Right atrium auricular region (tissue), 2 donors: ENCODE measurements at places on chromosomes 11 and 22. TPM values are rescaled to one million over a fixed set of nuclear protein-coding genes. Genes with fewer than 3 reads are reported as not detected.

The PRRG4 gene
- 2.7 TPM for total RNA-seq

The MEI1 gene
- 15.5 TPM for total RNA-seq

- no peak for DNase-seq
Measured at GRCh38 chr11:116813781-116814471, 9.2 kb downstream of the APOA4 start.

The OR5T1 gene
- total RNA-seq: not detected

DNA sequence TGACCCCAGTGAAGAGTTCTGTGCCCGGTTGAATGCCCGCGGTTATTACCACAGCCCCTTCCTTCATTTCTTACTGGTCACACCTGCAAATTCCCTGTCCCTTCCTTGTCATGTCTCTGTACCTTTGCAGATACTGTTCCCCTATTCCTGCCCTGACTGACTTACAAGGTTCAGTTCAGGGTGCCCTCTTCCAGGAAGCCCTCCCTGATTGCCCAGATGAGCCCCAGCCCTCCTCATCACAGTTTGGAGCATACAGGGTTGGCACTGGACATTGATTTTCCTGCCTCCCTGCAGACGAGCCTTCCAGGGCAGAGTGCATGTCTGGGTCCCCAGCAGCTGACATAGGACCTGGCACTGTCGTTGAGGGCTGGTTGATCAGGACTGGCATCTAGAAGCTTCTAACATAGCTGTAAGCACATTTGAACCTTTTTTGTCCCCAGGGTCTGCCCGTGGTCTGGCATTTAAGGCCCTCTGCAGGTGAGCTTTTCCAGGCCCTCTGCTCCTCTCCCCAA is 70.4 kb upstream of the SHISAL1 start:
- DNase-seq: no peak

DNA sequence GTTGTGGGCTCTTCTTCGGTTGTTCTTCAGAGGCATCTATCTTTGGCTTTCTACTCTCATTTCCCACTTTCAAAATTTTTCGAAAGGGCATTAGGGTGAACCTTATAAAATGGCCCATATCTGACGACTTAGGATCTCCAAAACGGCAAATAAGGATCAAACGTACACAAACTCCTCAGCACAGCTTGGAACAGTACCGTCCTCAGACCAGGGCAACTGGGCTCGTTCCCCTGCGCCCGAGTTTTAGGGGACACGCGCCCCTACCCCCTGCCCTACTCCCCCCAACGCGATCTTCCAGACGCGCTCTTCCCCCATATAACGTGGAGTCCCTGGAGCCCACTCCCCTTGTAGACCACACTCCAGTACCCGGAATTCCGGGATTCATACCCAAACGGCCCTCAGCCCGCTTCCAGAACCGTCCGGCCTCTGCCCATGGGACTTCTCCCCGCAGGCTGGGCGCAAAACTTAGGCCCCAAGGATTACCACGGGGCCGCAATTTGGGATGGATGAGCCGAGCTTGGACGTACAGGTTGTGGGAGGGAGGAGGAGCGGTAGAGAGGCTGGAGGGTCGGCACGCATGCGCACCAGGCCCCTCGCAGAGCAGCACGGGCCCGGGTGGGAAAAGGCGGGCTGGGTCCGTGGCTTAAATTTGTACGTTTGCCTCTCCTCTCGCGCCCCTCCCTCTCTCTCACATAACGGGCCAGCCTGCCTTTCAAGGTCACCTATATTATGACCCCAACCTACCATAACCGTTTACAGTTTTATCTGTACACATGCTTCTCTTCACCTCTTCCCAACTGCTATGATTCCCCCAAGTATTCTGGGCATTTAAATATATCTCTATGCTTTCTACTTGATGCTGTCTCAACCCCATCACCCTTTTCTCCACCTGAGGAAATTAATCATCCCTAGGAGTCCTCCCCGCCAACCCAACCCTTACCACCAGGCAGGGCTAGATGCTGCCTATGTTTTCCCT is 3.4 kb downstream of the CCDC89 start:
- no peak for DNase-seq

The DRD2 gene
- total RNA-seq: not detected

The MS4A7 gene
- total RNA-seq: 27.7 TPM

GRCh38 chr22:17242641-17243040 is 23.4 kb upstream of the ADA2 start:
- DNase-seq: no peak

DNA sequence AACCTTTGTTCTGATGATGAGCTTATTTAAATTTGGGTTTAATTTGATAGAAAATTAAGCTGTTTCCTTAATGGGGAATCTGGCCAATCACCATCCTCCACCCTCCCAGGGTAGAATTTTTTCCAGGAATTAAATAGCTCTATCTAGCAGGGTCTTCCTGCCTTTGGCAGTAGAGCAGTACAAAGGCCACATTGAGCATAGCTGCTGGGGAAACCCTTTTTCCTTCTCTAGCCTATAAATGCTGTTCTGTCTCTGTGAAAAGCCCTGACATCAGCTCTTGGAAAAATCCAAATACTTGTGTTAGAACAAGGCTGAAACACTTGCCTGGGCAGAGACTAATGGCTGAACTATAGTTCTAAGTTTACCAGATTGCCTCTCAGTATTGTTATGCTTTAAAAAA is 55.1 kb downstream of the ARHGEF12 start:
- DNase-seq: no peak

DNA sequence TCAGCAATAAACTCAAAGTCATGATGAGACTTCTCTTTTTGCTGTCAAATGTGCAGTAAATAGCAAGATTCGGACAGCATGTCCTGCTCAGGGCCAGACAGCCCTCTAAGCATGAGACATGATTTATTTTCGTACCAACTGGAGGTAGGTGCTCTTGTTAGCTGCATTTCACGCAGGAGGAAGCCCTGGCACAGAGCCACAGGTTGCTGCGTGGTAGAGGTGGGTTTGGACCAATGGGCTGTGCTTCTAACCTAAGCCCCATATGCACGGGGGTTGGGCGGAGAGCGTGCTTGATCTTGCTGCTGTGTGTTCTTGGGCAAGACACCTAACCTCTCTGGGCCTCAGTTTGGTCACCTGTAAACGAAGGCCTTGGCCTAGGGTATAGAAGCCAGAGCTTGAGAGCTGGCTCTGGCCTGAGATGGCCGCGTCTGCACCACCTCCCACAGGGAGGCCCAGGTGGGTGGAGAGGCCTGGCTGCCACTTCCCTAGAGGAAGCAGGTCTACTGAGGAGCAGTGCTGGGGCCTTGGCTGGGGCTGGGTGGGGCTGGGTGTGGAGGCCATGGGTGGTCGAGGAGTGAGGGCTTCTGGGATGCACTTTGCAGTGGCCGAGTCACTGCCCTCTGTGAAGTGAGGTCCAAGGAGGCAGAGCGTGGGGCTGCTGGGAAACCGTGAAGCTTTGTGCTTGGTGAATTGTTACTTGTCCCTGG is 38.5 kb upstream of the GRAMD4 start:
- no peak for DNase-seq

DNA sequence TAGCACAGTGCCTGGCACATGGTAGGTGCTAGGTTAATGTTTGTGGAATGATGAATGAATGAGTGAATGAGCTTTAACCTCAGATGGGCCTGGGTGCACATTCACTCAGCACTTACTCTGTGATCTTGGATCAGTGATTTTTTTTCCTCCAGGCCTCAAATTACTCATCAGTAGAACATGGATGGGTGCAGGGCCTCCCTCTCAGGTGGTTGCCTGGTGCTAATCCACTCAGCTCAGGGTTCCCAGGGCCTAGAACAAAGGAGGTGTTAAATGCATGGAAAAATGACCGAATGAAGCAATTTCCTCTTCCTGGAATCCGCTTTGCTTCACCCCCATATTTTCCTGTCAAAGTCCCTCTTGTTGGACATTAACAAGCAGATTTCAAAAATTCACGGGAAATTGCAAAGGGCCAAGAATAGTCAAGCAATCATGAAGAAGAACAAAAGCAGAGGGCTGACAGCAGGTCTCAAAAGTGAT is 93.5 kb downstream of the MYEOV start:
- DNase-seq: no peak

DNA sequence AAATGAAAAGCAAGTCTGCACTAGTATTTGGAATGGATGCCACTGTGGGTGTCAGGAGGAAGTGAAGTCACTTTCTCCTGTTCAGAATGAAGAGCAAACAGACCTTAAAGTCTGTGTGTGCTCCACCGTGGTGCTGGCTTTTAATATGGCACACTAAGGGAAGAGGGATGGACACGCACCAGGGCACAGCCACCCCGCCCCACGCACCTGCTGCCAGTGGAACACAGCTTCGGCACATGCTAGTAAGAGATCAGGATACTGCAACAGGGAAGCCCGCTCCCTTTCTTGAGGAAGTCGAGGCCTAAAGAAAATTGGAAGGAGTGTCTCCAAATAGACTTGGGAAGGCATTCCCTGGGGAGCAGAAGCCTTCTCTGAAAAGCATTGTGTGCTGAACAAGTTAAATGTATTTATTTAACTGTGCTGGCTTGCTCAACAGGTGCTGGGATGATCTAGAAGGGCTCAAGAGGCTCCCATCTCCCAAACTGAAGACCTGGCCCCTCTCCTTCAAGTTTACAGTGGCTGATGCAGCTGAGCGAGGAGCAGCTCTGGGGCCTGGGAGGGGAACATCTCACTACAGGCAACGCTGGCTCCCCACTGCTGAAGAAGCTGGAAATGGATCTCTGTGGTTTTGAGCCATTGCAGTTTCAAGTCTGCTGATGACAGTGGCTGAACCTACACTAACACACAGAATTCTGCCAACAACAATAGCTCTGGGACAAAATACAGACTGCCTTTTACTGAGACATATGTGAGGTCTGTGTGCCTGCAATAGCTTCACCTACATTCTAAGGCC is 504.6 kb upstream of the B3GAT1 start:
- no peak for DNase-seq

The NAGA gene
- total RNA-seq: 21.7 TPM

The ABCC8 gene
- total RNA-seq: 3.0 TPM

DNA sequence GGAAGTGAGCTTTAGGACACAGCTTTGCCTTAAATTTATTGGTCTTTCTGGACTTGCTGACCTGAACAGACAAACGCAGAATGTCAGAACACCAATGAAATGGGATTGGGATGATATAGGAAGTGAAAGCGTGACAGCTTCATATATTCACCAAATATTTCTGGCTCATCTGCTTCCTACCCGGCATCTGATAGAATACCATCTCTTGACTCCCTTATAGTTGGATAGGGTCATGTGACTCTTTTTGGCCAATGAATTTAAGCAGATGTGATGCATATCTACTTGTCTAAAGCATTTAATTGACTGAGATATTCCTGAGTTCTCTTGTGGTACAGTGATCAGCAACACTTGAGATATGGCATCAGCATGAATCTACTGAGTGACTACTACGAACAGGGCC is 2.5 kb upstream of the CAPRIN1 start:
- DNase-seq: no peak

The L3MBTL2 gene
- 9.0 TPM for total RNA-seq

DNA sequence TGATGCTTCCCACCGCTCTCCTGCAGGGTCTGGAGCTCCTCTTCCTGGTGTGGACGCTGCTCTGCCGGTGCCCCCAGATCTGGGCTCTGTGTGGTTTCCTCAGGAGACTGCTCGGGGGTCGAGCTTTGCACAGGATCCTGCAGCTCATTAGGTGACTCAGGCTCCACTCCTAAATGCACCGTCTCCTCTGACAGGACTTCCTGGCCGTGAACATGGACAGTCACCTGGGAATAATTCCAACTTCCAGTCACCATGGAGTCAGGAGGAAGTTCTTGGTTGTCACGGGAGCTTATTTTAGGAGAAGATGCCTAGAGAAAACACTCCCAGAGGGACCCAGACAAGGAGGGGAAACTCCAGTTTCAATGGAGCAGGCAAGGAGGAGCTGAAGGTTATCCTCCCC is 11.9 kb downstream of the ZNF202 start:
- no peak for DNase-seq

DNA sequence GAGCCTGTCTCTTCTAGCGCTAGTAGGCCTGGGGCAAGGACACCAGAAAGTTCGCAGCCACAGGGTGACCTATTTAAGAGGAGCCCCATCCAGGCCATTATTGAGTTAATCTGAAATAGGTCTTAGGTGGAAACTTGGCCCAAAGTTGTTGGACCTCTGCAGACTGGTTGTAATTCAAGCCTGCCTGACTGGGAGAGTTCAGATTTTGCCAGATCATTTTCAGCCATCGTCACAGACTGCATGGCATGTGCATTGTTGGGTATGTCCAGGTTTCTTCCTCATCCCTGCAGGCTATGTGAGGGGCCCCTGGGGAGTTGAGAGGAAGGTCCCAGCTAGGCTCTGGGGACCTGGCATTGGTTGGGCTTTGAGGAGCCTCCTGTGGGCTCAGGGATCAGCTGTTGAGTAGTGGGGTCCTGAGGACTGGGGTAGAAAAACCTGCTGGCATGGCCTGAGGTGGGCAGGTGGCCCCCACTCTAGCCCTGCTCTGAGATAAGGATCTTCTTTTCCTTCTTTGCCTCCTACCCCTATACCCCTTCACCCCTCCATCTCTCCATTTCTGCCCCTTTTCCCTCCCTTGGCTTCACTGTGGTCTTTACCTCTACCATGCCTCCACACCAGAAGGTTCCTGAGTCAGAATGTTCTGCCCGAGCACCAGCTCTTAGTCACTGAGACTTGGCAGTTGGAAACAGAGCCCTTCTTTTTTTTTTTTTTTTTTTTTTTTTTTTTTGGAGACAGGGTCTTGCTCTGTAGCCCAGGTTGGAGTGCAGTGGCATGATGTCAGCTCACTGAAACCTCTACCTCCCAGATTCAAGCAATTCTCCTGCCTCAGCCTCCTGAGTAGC is 112.7 kb downstream of the MORC2 start:
- DNase-seq: no peak
